ENCODE measurements at places on chromosomes 4 and X.
A peak's percentile ranks its signal among the peaks of the same experiment; 100 is the strongest.

GRCh38 chrX:113289503-113289902, 448.9 kb upstream of the AMOT start:
- no peak for DNase-seq

GRCh38 chr4:183200453-183200852, 101.4 kb downstream of the WWC2 start:
- DNase-seq = no peak

DNA sequence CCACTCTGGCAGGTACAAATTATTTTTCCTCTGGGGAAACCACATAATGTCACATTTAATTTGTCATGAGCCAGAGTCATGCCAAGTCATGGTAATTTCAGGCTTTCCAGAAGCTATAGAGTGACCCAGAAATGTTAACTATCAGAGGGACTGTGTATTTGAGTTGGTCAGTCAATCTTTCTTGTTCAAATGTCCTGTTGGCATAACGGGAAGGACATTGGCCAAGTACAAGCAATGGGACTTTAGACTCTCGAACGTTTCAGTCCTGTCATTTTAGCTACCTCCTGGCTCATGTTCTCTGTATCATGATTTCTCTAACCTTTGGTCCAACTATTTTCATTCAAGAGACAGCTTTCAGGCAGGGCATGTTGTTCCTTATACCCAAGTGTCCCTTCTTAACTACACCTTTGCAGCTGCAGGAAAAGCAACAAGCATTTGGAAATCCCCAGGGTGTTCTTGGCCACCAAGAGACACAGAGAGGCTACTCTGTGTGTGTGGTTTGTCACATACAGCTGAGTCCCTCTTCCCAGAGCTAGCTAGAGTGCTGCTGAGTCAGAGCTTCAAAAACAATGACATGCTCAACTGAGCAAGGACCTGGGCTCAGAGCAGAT, 142.6 kb downstream of the EGF start:
- peak; percentile 21 for DNase-seq

DNA sequence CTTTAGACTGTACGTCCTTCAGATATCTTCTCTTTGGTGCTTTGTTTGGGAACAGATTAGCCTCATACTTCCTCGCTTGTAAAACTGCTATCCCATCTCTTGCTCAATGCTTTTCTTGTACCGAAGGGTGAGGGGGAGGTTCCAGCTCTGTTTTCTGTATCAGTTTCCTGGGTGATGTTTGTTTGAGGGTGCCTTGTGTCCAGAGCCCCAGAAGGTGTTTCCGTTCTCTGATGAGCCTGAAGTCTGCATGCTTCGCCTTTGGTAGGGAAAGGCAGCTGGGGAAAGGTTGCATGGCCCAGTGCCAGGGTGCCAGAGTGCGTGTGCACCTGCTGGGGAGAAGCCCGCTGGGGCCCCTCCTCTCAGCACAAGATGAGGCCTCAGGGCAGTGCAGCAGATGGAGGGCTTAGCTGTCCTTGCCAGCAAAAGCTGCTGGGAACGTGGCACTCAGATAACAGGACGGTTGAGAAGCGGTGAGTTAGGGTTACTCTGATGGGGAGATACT, 73.7 kb downstream of the TBL1X start:
- no peak for DNase-seq

- no peak for DNase-seq
These were observed 84.8 kb downstream of the TMEM164 start for GRCh38 chrX:110087485-110088356.

GRCh38 chr4:8446122-8446521, 5.5 kb downstream of the TRMT44 start:
- no peak for DNase-seq

DNA sequence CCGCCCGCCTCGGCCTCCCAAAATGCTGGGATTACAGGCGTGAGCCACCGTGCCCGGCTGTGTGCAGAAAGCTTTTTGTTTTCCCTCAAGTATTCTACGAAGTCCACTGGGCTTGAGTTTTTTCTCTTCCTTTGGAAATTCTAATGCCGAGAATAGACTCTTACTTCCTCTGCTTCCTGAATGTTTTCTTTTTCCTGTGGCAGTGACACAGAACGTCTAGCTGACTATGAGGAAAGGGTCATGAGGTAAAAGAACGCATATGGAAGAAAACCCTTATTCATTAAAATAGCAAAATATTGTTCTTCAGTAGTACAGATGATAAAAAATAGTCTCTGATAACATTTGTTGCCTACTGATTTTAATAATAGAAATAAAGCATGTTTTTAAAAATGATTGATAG, 4.9 kb upstream of the SLC25A4 start:
- no peak for DNase-seq

- no peak for DNase-seq
These were observed 84.0 kb upstream of the HPF1 start for GRCh38 chr4:169841776-169842175.

- DNase-seq = no peak
These were observed 148.7 kb upstream of the PTCHD1 start for GRCh38 chrX:23185951-23186350.

GRCh38 chr4:103002551-103002950, 17.0 kb downstream of the SLC9B1 start:
- no peak for DNase-seq

- no peak for DNase-seq
These were observed 942 bp upstream of the L1CAM start for GRCh38 chrX:153886915-153887314.

GRCh38 chr4:74205559-74205958, 47.6 kb downstream of the MTHFD2L start:
- DNase-seq = no peak

DNA sequence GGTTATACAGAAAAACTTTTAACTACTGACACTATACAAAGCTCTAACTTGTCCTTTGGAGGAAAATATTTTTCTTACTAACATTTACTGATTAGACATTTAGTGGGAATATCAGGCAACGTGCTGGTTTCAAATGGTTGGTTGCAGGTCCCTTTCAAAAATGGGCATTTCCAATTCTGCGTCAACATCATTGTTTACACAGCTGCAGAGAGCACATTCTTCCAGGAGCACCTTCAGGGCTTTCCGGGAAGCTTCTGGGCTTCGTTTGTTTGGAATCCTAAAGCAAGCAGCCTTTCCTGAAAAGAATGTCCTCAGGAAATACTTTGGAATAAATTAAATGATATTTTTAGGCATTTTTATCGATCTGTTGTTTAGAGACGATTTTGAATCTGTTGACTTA, 289.7 kb downstream of the TRIML1 start:
- no peak for DNase-seq

DNA sequence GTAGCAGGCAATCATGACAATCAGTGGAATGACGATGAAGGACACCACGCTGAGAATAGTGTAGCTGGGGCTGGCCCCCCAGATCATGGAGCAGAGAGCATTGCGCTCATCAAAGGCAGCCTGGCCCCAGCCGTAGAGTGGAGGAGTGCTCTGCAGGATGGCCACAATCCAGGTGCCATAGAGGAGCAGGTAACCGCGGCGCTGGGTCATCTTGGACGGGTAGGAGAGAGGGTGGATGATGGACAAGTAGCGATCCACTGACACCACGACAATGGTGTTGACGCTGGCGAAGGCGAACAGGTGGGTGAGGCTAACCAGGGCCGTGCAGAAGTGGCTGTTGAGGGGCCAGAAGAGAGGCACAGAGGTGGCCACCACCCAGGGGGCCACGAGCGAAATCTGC, 2.8 kb downstream of the GPR101 start:
- no peak for DNase-seq

Data from CD4-positive, alpha-beta T cell treated with Interleukin-4 for 4 hours (primary cell).